ENCODE measurements at places on chromosomes 2 and 18. TPM values are rescaled to one million over a fixed set of nuclear protein-coding genes. Genes with fewer than 3 reads are reported as not detected.
A peak's percentile ranks its signal among the peaks of the same experiment; 100 is the strongest.

DNA sequence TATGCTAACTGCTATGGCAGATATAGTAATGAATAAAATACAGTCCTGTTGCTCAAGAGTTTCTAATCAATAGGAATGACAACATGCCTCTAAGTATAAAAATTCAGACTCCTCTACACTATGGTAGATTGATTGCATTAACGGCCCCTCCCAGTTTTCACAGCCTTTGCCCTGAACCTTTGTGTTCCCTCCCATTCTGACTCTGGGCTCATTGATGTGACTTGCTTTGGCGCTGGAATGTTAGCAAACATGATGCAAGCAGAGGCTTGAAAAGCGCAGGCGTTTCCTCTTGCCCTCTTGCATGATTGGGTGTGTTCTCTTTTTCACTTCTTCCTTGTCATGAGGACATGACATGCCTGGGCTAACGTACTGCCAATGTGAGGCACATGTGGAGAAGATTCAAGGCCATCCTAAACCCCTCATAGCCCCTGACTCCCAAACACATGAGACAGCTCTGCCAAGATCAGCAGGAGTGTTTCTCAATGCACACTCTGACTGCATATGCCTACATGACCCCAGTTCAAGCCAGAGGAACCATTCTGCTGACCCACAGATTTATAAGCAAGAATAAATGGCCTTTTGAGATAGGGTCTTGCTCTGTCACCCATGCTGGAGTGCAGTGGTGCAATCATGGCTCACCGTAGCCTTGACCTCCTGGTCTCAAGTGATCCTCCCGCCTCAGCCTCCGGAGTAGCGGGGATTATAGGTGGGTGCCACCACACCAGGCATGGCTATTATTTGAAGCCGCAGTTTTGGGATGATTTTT is 49.7 kb upstream of the CD28 start:
- no peak for DNase-seq

GRCh38 chr2:223970343-223971128 is 13.3 kb downstream of the MRPL44 start:
- DNase-seq, result peak; percentile 78

DNA sequence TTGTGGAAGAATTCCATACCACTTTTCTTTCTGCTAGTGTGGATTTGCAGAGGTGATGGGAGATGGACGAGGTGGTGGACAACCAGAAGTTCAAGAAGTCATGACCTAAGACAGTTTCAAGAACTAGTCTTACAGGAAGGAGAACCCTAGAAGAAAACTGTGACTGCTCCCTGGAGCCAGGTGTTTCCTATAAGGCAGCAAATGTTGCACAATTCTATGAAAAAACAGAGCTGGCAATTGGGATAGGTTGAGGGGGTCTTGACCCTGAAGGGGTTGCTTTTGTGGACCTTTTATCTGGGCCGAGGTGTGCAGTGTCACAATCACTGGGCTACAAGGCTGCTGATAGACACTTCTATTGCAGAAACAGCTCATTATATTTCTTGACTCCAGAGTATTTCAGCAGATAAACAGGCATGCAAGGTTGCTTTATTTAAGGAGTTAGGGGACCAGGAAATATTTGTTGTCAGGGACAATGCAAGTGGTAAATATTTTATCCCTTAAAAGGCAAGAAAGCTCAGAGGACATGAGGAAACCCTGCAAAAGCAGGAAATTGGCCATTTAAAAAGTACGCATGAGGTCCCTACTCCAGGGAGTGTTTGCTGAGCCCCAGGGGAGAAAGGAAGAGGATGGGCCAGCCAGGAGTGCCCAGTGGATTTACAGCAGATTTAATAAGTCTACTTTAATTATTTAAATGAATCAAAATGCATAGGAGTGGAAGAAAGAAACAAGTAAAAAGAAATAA is 22.9 kb downstream of the APCDD1 start:
- DNase-seq, result no peak

- no peak for DNase-seq
These were observed 514.4 kb upstream of the HS6ST1 start for GRCh38 chr2:128832946-128833663.

DNA sequence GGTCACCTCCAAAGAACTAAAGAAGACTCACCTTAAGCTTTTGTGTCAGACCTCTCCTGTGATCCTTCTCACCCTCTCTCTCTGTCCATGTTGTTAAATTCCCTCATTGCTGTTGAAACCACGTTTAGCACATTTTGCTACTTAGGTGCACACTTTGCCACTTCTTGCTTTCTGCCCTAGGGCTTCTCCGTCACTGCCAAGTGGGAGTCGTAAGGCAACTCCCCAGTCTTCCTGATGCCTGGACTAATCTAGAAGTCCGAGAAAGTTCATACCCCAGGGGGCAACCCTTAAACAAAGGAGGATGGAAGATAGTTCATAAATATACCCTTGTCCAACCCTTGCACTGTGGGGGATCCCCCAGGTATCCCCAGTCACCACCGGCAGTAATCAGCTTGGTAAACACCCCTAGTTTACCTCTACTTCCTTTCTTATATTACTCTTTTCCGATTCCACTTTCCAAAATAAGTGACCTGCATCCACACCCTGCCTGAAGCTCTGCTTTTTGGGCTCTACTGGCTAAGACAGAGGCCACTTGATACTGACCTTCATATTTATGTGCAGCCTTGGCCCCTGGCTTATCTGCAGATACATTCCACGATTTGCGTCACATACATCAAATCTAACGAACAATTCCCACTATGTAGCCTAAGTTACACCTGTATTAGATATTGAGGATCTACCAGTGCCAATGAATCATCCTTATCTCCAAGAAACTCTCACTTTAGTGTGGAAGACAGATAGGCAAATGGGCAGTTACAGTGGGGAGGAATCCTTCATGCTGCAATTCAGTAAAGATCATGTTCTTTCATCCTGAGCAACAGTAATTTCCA is 776.2 kb downstream of the RNF144A start:
- DNase-seq, result no peak

GRCh38 chr2:221961561-221961960 is 337.2 kb downstream of the PAX3 start:
- no peak for DNase-seq

Gene LRRC30
- total RNA-seq, result not detected

Gene ROCK1
- total RNA-seq, result 17.8 TPM

All from SK-MEL-5 (cell line).